HCEC 1CT (cell line): ENCODE measurements at places on chromosomes 2 and 18.

GRCh38 chr2:120448961-120449810, 103.2 kb downstream of the INHBB start:
- no peak for DNase-seq

GRCh38 chr2:105977212-105977611, 216.9 kb downstream of the UXS1 start:
- peak; percentile 84 for DNase-seq

- DNase-seq = no peak
These were observed 10.8 kb downstream of the GBX2 start for GRCh38 chr2:236157366-236157765.

GRCh38 chr2:216936954-216937357, 77.1 kb upstream of the TNP1 start:
- no peak for DNase-seq

DNA sequence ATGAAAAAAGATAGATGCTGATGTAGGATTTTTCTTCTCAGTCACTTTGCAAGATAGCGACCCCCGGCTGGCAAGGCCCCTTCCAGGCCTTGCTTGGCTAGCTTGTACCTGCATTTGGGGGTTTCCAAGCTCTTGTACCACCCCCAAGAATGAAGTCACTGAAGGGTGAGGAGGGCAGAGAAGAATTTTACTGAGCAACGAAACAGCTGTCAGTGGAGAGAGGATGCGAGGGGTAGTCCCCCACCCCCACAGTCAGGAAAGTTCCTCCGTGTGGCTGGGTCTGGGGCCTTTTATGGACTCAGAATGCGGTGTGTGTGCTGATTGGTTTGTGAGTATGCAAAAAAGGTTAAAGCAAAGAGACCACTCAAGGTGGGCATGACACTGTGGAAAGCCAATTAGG, 382.0 kb downstream of the GPD2 start:
- DNase-seq = no peak

- DNase-seq = no peak
These were observed 55.9 kb downstream of the ANO7 start for GRCh38 chr2:241244368-241244767.
